ENCODE measurements at places on chromosomes 3 and 15.

GRCh38 chr3:190514413-190515153 lies 698 bp downstream of the IL1RAP start:
- peaks cover 10% of the 10 kb centered on the region for H3K36me3 ChIP-seq
- peak overlapping the region; percentile 75 for H3K27ac ChIP-seq
- DNase-seq: no peak
- peak overlapping the region; percentile 82 for H3K4me3 ChIP-seq
- peaks cover 26% of the 10 kb centered on the region for H3K4me1 ChIP-seq
- no peaks in the 10 kb centered on the region for H3K27me3 ChIP-seq

DNA sequence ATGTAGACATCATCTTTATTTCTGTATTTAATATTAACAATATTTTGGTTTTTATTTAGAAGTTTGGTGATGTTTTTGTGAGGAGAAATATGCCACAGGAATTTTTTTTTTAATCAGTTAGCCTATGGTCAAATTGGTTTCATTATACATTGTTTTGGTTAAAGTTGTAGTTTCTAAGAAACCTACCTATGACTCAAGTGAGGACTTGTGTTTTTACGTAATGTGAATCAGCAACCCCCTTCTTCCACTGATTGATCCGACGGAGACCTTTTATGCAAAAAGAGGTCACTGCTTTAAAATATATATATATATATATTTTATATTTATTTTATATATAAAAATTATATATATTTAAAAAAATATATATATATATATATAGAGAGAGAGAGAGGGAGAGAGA lies 698.1 kb downstream of the FHIT start:
- no peak overlapping the region for H3K27ac ChIP-seq
- no peak overlapping the region for H3K4me3 ChIP-seq
- no peak for DNase-seq
- no peaks in the 10 kb centered on the region for H3K27me3 ChIP-seq
- peaks cover 6% of the 10 kb centered on the region for H3K4me1 ChIP-seq

DNA sequence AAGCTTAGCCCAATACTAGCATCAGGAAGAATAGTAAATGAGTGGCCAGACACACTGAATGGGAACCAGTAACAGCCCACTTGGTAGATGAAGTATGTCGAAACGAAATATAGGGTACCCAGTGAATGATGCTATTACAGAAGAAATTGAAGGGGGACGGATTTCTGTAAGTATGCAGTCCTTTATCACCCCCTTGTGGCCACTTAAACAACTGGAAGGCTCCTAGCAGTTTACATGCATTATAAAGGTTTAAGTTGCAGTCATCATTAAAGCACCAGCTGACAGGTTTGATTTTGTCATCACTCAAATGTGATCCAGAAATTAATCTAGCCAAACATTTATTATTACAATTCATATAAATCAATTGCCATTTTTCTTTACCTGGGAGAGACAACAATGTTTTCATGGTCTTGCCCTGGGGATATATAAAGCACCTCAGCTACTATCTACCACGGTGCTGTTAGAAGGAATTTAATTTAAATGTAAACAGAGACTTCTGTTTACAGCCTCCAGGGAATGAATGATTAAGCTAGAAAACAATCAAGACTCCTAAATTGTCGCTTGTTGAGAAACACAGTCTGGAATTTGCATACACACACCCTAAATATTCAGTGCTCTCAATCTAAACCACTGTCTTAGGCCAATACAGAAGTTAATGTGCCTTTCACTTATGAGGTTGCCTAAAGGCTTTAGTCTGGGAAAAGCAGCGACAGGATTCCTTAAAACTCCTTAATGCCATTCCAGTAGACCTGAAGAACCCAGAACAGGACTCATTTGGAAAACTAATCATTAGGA lies 7.8 kb downstream of the EIF1B start:
- H3K4me1 ChIP-seq: peaks cover 9% of the 10 kb centered on the region

DNA sequence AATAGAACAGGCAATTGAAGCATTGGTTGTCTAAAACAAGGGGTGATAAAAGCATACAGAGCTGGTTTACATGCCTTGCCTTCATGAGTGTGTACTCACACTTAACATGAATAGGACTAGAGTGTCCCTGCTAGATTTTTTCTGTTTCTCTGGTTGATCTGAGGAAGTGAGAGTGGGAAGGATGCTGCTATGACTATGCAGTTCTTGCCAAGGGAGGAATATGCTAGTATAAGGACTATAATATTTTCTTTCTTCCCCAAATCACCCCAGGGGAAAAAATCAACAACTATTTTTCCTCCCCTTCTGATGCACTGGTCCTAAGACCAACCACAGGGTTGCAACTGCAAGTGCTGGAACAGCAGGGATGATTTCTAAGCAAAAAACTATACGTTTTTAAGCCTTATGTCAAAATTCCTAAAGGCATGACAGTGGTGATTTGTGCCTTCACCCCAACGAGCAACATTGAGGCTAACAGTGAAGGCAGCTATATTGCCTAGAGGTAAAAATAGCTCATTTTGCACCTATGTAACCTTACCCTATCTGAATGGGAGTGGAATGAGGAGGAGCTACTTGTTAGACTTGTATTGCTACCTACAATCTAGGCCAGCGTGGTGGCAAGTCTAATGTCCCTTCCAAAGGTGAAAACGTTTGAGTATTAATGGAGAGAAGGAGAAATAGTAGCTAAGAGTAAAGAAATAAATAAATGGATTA lies 33.5 kb upstream of the USP8 start:
- H3K27me3 ChIP-seq: no peaks in the 10 kb centered on the region
- H3K27ac ChIP-seq: no peak overlapping the region
- H3K4me3 ChIP-seq: no peak overlapping the region
- no peaks in the 10 kb centered on the region for H3K36me3 ChIP-seq

DNA sequence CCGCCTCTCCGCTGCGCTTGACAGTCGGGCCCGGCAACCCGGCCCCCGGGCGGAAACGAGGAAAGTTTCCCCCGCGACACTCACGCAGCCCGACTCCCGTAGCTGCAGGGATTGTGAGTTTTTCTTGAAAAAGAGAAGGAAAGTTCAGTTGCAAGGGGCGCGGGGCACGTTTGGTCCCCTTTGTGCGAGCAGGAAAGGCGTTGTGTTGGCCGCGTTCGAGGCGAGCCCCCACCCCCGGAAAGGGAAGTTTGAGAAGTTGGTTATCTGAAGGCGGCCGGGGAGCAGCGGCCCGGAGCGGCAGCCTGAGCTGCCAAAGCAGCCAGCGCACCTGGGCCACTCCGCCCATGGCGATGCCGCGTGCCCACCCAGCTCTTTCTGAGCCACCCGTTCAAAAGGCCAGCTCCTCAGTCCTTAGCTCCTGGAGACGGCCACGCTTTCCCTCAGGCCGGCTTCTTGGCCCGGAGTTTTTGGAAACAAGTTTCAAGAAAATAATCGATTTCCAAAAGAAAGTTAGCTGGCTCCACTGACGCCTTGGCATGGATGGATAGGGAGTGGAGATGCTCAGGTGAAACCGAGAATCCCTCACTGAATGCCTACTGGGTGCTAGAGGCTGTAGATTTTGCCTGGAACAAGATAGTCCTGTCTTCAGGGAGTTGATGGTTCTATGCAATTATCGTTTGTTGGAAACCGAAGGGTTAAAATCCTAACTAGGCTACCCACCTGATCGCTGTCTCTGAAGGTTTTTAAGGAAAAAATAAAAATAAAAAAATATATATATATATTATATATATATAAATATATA lies 832 bp downstream of the TGFBR2 start:
- H3K27me3 ChIP-seq: no peaks in the 10 kb centered on the region
- peaks cover 28% of the 10 kb centered on the region for H3K36me3 ChIP-seq
- DNase-seq: peak; percentile 50
- H3K27ac ChIP-seq: peak overlapping the region; percentile 87
- H3K4me3 ChIP-seq: peak overlapping the region; percentile 95
- H3K4me1 ChIP-seq: peaks cover 63% of the 10 kb centered on the region

GRCh38 chr3:184315871-184316661 lies 1.7 kb downstream of the EIF4G1 start:
- peaks cover 39% of the 10 kb centered on the region for H3K4me1 ChIP-seq
- H3K27ac ChIP-seq: peak overlapping the region; percentile 84
- DNase-seq: no peak
- peak overlapping the region; percentile 76 for H3K4me3 ChIP-seq

DNA sequence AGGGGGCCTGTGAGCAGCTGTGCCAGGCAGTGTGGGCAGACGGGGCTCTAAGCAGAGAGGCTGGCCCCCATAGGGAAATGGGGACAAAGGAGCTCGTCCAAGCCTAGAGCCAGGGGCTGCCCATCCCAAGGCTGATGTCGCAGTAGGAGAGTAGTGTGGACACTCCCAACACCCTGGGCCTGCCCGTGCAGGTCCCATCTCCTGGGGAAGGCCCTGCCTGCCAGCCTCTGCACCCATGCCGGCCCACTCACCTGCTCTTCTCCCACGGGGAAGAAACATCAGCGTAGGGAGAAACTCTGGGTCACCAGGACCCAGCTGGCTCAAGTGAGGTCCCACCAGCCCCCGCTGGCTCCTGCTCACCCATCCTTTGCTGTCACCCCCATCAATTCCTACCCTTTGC lies 10.7 kb upstream of the DUSP7 start:
- DNase-seq: no peak
- H3K27me3 ChIP-seq: no peaks in the 10 kb centered on the region
- peaks cover 4% of the 10 kb centered on the region for H3K4me1 ChIP-seq
- H3K27ac ChIP-seq: no peak overlapping the region
- H3K36me3 ChIP-seq: peaks cover 2% of the 10 kb centered on the region

GRCh38 chr3:23698652-23699313 lies 107.0 kb upstream of the UBE2E1 start:
- H3K27me3 ChIP-seq: peaks cover 12% of the 10 kb centered on the region
- no peaks in the 10 kb centered on the region for H3K36me3 ChIP-seq
- no peak overlapping the region for H3K27ac ChIP-seq
- DNase-seq: no peak
- no peaks in the 10 kb centered on the region for H3K4me1 ChIP-seq
- no peak overlapping the region for H3K4me3 ChIP-seq

DNA sequence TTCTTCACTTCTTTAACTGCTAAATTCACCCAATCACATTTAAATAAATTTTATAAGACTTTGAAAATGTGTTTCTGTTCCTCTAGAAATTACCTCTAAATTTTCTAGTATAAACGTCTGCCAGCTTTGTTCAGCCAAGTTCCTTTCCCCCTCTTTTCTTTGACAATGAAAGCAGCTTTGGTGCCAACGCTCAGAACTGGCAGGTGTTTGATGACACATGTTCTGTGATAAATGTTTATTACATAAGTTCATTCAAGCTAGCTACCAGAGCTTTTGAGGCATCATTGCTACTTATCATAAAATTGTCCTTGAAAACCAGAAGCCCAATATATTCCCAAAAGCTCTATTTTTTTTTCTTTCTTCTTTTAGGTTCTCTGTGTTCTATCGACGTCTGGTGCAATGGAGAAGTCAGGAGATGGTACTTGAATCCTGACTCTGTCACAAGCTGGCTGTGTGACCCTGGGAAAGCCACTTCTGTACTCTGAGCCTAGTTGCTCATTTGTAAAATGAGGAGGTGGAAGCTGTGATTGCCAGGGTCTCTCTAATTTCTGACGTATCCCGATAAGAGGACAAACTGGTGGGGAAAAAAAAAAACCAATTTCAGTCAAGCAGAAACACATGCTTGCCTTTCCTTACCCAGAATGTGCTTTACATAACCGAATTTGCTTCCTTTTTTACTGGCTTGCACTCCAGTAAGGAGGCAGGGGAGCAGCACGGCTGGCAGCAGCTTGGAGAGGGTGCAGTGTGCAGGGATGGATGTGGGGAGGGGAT lies 187.1 kb upstream of the LPP start:
- no peak overlapping the region for H3K4me3 ChIP-seq
- H3K4me1 ChIP-seq: no peaks in the 10 kb centered on the region
- H3K27ac ChIP-seq: no peak overlapping the region
- no peak for DNase-seq
- H3K36me3 ChIP-seq: peaks cover 4% of the 10 kb centered on the region
- H3K27me3 ChIP-seq: no peaks in the 10 kb centered on the region

DNA sequence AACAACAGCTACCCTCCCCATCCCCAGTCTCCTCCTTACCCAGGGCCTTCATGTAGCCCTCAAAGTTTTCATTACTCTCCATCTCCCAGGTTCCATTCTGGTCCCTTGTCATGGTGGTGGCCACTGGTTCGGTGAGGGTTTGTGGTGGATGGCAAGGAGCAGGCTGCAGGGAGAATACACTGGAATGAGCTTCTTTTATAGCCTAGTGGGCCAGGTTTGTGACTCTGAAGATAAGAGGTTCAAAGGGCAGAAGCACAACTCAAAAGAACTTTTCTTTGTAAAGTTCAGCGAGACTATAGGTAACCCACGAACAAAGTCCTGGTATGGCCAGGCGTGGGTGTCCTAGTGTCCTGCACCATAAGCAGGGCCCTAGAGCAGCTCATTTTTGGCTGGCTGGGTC lies at the start of gene RBP2:
TSS of gene RBP2 (minus strand) at position 169 of the 400 bp plus-strand sequence. CDS start at position 112, 57 bp downstream.
- H3K4me1 ChIP-seq: no peaks in the 10 kb centered on the region
- DNase-seq: no peak
- H3K4me3 ChIP-seq: no peak within 1 kb of the TSS

- no peaks in the 10 kb centered on the region for H3K36me3 ChIP-seq
- no peak overlapping the region for H3K27ac ChIP-seq
- H3K4me1 ChIP-seq: no peaks in the 10 kb centered on the region
- peak; percentile 37 for DNase-seq
- no peak overlapping the region for H3K4me3 ChIP-seq
Measured at GRCh38 chr3:138068579-138069174, 46.7 kb downstream of the DZIP1L start.

- no peaks in the 10 kb centered on the region for H3K36me3 ChIP-seq
- no peak overlapping the region for H3K27ac ChIP-seq
- no peaks in the 10 kb centered on the region for H3K27me3 ChIP-seq
- H3K4me3 ChIP-seq: no peak overlapping the region
- DNase-seq: no peak
Measured at GRCh38 chr15:97520689-97521088, 439.8 kb upstream of the ARRDC4 start.

All from central memory CD8-positive, alpha-beta T cell (primary cell).